ENCODE measurements at places on chromosomes 12 and 14.

- DNase-seq: no peak
Measured at GRCh38 chr12:13437541-13437940, 241.0 kb downstream of the EMP1 start.

DNA sequence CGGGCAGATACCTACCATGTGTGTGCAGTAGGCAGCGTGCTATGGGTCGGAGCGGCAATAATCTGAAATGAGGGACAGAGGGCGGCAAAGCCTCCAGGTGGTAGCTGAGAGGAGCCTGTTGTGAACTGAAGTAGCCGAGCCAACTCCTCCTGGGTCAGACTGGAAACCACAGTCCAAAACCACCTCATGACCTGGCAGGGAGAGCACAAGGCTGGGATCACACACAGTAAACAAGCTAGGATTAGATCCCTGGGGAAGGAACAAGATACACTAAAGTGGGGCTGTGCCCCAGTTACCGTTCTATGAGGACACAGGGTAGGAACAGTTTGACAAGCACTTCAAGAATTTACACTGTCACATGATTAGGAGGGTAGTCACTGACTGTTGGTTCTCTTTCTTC, 49.0 kb downstream of the AREL1 start:
- no peak for DNase-seq

- no peak for DNase-seq
Measured at GRCh38 chr12:69873429-69873828, 48.4 kb downstream of the MYRFL start.

DNA sequence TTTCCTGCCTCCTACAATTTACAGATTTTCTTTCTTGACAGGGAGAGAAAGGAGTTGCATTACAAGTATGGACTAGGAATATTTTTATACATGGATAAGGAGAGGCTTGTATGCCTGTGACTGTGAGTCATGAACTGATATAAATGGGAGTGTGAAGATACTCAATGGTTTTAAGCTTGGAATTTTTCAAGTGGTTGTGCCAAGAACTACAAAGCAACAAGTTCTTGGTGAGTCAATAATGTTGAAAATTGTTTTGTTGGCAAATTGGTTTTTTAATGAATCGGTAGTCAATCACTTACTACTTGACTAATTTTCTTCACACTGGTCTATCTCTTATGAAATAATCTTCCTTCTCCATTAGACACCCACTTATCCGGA, 58.9 kb upstream of the HMGA2 start:
- no peak for DNase-seq

DNA sequence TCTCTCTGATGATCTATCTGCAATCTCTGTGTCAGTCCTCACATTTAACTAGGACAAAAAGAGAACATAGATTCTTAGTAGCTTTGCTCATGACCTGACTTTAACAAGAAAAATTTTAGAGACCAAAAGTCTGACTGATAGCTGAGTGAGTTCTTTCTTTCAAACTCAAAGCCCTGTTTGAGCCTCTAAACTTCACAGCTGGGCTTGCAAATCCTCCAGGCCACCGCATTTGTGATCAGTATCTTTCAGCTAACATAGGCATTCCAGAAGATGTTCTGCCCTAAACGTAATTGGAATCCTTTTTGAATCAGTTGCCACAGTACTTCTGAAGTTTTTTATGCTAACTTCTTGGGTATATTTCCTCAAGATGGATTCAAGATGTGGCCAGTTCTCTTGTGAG, 459.0 kb downstream of the DPF3 start:
- DNase-seq: no peak

DNA sequence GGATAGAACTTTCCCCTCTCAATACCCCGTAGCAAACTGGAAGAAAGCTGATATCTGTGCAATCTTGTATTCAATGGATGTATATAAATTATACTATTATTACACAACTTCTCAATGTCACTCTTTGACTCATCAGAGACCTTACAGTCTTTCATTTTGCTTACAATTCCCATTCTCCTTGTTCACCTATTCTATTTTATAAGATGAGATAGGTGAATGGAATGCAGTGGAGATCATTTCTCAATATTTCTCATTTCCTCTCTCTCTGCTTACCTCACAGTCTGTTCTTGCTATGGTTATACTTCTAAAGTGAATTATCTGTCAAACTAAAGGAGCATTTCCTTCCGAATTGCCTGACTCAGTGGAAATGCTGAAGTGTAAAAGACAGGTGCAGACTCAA, 14.9 kb downstream of the FOXA1 start:
- no peak for DNase-seq

GRCh38 chr12:43675048-43675904, 83.3 kb downstream of the PUS7L start:
- no peak for DNase-seq

DNA sequence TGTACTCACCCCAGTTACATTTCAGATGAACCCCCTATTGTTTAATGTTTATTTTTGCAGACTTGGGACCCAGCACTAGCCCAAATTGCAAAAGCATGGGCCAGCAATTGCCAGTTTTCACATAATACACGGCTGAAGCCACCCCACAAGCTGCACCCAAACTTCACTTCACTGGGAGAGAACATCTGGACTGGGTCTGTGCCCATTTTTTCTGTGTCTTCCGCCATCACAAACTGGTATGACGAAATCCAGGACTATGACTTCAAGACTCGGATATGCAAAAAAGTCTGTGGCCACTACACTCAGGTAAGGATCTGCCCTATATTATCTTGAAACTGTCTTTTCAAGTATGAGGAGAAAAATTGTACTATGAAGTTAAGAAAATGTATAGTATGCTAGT, 1.2 kb downstream of the GLIPR1 start:
- DNase-seq: no peak

DNA sequence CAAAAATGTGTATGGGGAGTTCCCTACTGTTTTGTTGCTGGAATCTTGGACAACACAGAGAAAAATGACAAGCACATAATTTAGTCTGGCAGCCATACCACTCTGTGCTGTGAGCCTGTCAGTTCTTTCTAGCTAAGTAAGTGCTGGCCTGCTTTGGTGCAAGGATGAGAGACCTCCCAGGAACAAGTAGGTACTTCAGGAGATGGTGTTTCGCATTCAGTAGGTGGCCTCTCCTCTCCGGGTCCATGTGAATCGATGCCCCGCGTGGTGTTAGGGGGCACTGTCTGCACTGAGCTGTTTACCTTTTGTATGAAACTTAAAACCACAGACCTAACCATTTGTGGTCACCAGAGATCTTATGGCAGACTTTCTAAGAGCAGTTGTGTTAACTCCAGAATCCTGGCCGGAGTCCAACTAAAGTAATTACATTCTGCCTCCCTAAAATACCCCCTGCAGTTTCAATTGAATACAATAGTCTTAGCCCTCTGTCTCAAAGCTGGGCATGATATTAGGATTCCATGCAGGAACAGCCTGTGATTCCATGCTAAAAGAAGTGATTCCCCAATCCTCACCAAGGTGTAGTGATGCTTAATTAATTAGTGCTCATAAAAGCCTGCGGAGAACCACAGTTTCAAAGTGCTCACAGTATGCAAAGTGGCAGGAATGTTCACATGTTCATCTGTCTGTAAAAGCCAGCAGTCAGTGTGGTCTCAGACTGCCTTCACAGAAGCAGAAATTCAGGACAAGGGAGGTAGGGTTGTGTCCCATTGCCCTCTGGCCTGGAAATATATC, 64.2 kb downstream of the LLPH start:
- no peak for DNase-seq

- no peak for DNase-seq
Measured at GRCh38 chr14:85856430-85856829, 326.5 kb downstream of the FLRT2 start.

DNA sequence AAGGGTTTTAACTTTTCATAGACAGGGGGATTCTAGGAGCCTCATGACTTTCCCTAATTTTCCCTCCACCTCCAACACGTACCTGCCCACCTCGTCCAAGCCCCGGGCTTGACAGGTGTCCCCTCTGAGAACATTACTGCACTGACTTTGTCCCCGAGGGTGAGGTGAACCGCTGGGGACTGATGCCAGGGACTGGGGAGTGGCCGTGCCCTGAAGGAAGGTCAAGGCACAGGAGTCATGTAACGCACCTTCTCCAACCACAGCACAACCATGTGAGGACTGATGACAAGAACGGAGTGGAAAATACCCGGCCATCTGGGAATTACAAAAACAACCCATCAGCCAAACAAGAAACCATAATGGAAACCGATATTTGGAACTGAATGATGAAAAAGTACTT, 214.7 kb upstream of the C14orf180 start:
- DNase-seq: no peak

DNA sequence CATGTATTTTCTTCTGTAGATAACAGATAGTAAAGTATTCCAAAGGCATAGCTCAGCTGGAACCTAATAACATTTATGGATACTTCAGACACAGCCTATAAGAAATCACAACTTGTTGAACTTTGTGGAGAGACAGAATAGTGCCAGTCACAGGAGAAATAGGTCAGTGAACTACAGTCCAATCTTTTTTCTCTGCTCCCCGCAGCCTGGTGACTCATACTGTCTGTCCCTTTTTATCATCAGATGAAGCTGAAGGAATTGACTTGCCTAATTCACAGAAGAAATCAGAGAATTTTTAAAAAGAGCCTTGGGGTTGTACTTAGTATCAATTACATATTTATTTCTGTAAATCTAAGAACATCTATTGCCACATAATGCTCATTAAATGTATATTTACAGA, 222.3 kb downstream of the ALG10 start:
- no peak for DNase-seq

GRCh38 chr14:90536092-90536491, 139.3 kb downstream of the CALM1 start:
- DNase-seq: no peak

- DNase-seq: no peak
Measured at GRCh38 chr12:49987625-49988303, 15.0 kb downstream of the AQP6 start.

DNA sequence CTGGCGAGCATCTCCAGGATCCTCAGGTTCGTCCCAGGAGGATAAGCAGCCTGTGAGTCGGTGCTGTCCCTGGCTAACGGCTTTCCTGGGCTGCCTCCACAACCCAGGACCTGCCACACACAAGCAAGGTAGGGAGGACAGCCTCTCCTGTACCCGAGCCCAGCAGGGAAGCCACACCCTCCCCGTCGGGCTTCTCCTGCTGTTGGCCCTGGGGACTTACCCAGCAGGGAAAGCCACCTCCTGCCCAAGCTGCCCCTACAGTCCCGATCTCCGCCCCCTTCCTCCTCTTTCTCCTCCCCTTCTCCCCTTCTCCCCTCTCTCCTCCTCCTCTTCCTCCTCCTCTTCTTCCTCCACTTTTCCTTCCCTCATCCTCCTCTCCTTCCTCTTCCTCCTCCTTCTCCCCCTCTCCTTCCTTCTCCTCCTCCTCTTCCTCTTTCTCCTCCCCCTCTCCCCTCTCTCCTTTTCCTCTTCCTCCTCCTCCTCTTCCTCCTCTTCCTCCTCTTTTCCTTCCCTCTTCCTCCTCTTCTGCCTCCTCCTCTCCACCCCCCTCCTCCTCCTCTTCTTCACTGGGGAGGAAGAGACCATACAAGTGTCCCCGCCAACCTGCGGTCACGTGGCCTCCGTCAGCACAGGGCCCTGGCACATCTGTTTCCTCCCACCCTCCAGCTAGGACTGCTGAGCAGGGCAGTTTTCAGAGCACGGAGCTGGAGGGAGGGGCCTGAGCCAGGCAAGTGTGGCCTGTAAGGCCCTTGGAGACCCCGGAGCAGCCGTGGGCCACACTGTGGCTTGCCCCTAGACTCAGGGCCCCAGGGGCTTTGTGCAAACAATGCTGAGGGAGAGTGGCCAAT, 17.3 kb upstream of the RFLNA start:
- DNase-seq: no peak

Measured in T1000 (cell line).